ENCODE measurements at places on chromosomes 3 and 15. TPM values are rescaled to one million over a fixed set of nuclear protein-coding genes. Genes with fewer than 3 reads are reported as not detected.

The RHOV gene
- 0.13 TPM for total RNA-seq

The NSMCE3 gene
- total RNA-seq: 6.5 TPM

The TMEM202 gene
- total RNA-seq: not detected

The CCK gene
- not detected for total RNA-seq

The DAZL gene
- not detected for total RNA-seq

The MESP2 gene
- total RNA-seq: 0.19 TPM

The CSPG5 gene
- total RNA-seq: 0.32 TPM

The CLDN16 gene
- not detected for total RNA-seq

The NRG4 gene
- total RNA-seq: not detected

DNA sequence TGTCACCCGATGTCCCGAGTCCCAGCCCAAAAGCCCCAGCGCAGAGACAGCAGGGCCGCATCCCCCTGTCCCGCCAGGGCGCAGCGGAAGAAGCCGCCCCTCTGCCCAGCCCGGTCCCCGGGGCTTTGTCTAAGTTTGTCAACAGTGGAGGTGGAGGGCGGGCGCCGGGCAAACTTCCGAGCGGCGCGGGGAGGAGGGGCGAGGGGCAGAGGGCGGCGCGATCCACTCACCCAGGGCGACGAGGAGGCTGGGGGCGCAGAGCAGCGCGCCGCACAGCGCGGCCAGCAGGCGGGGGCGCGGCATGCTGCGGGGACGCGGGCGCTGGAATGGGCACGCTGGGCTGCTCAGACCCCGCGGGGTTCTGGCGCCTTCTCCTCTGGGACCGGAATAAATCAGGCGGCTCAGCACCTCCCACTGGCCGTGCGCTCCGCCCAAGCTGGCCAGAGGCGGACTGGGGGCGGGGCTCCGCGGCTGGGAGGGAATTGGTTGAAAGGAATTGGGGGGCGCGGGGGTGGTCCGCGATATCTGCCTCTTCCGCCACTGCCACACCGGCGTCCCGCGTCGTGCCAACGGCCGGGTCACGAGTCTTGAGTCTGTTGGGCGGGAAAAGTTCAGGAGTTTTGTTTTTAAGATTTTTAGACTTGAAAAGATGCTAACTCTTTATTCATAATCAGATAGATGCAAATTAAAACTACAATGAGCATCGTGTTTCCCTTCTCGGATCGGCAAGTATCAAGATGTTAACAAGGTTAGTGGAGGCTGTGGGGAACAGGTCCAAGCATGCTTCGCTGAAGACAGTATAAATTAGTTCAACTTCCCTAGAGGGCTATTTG lies at the start of gene MFGE8:
MFGE8 (minus strand) TSS at position 363 of the 833 bp plus-strand sequence; CDS start at position 303, 60 bp downstream.
- DNase-seq: peak; percentile 91

GRCh38 chr15:57510647-57511046 lies 81.1 kb upstream of the MYZAP start:
- no peak for DNase-seq

GRCh38 chr15:79089331-79089889 lies 1.2 kb downstream of the RASGRF1 start:
- peak; percentile 43 for DNase-seq

DNA sequence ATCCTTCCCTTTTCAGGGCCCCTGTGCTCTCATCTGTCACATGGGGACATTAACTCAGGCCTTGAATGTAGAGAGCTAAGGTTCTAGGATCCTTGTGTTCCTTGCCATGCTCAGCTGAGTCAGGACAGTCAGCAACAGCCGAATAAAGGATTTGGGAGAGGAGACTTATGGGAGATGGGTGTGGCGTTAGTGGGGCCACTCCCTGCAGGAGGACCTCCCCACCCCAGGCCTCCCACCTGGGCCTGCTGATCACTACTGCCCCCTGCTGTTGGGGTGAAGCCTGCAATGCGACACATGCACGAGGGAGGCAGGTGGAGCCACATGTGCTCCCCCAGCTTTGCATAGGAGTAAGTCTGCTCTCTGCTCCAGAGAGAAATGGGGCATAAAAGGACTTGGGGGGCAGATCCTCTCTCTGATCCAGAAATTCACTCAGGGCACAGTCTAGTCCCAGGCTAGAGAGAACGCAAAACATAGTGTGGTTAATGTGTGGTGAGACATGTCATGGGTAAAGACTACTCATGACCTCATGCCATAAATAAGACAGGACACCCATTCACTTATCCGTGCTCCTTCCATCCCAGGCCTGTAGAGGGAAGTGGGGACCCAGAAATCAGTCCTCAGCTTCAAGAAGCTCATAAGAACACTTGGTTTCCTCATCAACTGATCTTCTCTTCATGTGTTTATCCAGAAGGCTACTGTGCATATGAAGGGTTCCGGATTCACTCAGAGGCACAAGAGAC lies 19.4 kb downstream of the RBP1 start:
- no peak for DNase-seq

- DNase-seq: no peak
These were observed 53.1 kb upstream of the GNB4 start for GRCh38 chr3:179504371-179504770.

GRCh38 chr3:50542177-50543034 lies 25.1 kb downstream of the C3orf18 start:
- no peak for DNase-seq

DNA sequence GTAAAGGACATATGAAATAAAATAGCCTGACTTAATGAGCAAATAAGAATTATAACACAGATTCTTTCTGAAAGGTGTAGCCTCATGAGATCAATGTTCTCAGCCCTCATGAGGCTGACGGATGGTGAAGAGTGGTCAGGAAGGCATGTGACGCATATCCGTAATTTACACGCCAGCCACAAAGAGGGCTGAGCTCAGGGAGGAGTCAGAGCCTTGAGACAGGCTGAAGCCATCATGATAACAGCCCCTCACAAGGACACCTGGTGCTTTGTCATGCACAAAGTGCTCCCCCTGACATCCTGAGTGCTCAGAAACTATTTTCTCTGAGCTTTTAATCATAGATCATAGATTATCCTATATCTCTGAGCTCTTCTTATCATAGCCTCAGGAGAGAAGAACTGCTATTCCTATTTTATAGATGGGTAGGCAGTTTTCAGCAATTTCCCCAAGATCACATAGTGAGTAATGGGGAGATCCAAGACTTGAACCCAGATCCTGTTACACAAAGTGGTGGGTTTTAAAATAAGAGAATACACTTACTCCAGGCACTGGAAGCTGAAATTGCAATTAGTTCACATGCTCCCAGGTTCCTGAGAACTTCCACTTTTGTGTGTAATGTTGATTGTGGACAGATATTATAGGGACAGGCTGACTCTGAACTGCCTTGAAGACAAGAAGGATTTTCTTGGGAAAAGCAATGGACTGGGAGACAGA lies 267.1 kb downstream of the RPLP1 start:
- DNase-seq: peak; percentile 75

DNA sequence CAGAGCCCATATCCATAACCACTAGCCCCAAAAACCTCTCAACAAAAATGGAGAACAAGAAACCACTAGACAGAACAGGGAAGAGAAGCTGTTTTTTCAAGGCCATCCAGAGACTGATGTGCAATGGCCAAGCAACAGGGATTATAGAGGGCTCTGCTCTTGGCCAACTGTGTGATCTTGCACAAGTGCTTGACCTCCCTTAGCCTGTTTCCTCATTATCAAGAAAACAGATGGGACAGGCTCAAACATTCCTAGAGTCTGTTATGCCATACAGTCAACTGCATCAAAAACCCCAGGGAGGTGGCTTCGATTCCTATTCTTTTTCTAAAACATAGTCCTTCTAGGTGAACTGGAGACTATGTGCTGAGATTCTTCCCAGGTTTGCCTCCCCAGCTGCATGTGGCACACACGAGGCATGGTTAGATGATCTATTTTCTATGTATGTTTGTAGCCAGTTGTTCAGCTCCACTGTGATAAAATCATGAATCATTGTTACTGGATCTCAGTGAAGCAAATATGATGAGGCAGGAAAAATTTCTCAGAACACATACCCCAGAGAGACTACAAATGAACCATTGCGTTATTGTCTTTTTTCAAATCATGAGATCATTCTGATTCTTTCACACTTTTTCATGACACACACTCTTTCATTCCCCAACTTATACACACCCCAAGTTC lies 132.9 kb upstream of the TGFBR2 start:
- DNase-seq: no peak

- DNase-seq: no peak
These were observed 311.2 kb upstream of the NAALADL2 start for GRCh38 chr3:174547801-174548435.

GRCh38 chr3:28150465-28151206 lies 90.8 kb upstream of the CMC1 start:
- DNase-seq: no peak

DNA sequence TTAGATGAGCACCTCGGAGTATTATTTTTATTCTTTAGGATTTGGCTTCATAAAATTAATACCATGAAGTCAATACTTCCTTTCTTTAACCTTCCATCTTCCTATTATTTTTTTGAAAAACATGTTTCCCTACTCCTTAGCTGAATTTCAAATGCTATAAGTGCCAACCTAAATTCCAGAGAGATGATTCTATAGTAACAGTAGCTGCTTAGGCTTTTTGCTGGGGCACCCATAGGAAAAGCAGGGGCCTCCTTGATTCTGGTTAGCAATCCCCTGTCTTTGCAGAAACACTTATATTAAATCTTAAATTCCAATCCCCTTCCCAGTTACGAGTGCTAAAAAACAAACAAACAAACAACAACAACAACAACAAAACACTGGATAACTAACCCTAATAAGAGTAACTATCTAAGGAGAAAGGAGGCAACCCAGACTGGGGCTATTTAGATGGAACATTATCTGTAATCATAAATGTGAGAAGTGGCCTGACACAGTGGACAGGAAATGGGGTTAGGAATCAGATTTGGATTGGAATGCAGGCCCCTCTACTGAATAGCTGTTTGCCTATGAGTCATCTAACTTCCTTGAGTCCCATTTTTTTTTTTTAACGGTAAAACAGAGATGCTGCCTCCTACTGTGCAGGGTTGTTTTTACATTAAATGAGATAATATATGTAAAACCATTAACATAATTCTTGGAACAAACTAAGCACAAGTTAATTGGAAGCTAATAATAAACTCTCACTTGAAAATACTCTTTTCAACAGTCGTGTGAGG lies 148.1 kb downstream of the WDR72 start:
- no peak for DNase-seq

- no peak for DNase-seq
These were observed 237.4 kb downstream of the MFSD1 start for GRCh38 chr3:159039286-159039685.

GRCh38 chr3:172803489-172803888 lies 53.0 kb downstream of the ECT2 start:
- DNase-seq: no peak

- DNase-seq: peak; percentile 44
These were observed 96.0 kb downstream of the LSM3 start for GRCh38 chr3:14274612-14274936.

GRCh38 chr3:156620901-156621300 lies 53.5 kb upstream of the TIPARP start:
- DNase-seq: no peak

DNA sequence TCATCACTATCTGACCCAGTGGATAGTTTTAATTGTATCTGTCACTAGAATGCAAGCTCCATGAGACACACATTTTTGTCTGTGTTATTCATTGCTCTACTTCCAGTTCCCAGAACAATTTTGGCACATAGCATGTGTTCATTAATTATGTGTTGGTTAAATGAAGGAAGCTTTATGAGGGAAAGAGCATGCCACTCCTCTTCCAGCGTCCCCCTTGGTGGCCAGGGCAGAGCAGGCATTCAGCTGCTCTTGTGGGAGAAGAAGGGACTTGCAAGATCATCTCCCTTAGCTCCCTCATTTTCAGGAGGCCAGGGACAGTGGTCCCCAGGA lies 489 bp upstream of the GALNT15 start:
- DNase-seq: no peak

DNA sequence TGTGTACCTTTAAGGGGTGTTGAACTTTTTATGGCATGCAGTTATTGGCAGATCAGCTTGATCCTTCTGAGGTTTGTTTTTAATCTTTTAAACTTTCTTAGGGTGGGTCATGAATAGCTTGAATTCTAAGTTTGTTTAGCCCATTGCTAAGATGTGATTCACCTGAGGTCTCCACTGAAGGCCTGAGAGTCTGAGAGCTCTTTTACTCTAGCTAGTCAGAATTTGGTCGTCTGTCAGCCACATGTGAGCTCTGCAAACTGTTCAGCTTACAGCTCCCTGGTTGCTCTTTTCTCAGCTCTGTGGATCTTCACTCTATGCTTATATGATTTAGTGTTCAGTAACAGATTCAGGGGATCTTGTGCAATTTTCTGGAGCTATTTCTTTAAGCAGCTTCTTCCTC lies 161.3 kb downstream of the ABHD5 start:
- no peak for DNase-seq

Measured in cardiac septum (tissue), 1 donor.